SHP77 treated with DMSO at 0.1 percent for 48 hours (cell line): ENCODE measurements at places on chromosomes 1 and 21.

- DNase-seq: no peak
Observed at GRCh38 chr1:80375109-80375508, 1368.6 kb upstream of the ADGRL4 start.

DNA sequence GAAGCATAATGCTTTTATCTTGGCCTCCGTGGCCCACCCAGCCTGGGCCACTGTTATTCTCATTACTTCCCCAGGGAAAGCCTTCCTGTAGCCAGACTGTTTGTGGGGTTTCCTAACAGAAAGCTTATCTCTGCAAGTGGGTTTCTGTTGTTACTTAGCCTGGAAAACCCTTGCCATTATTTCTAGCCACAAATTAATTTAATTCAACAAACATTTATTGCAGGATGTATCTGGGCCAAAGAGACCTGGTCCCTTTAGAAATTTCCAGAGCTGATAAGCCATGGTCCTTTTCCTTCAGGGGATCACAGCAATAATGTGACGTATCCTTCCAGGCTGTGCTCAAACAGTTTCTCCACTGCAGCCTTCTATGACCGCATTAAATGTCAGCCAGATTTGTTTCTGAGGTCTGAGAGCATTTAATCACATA, 20.9 kb downstream of the TNN start:
- DNase-seq: no peak

DNA sequence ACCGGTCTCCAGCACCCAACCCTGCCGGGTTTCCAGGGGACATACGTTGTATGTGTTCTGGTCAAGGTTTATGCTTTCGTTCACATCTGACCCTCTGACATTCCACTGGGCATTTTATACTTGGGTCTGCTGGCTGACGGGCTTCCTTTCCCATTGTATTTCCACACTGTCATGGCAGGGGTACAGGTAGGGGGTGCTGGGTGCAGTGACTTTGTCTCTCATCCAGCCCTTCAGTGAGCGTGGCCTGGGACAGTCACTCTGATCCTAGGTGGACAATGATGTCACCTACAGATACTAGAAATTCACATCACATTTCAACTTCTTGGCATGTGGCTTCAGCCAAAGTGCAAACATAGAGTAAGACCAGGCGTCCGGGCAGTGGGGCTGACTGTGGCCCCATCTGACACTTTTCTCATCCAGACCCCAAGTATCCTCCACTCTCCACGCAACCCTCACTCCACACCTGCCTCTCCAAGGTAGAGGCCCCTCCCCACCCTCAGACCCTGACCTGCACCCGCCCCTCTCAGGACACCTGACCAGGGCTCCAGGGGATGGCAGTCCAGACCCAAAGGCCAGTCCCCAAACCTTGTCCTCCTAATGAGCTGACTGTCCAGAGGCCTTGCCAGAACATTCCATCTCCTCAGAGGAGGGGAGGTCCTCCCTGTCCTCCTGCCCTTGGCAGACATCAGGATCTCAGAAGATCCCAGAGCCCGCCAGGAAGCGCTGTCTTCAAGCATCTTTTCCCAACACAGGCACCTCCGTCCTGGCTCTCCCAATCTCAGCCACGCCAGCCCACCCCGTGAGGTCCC, 743 bp upstream of the KRTAP10-10 start:
- DNase-seq: no peak

GRCh38 chr1:8693107-8693506, 124.3 kb downstream of the RERE start:
- DNase-seq: no peak

DNA sequence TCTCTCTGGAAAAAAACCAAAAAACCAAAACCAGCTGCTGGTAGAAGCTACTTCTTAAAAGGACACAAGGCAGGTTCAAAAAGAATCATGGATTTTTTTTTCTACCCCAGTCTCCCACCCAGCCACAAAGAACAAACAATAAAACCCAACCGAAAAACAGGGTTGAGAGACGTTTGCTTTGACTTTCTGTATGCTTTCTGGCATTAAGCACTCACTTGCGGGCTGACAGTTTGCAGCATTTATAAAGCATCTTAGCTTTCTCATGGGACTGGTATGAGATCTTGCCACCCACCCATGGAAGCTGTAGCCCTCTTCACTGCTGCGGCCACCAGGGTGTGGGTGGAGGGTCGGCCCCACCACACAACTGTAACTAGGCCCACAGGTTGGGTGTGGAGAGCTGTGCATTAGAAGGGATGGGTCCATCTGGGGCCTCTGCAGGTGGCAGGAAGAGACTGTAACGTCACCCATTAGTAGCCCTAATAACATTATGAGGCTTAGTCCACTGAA, 165.7 kb downstream of the RHOU start:
- no peak for DNase-seq

DNA sequence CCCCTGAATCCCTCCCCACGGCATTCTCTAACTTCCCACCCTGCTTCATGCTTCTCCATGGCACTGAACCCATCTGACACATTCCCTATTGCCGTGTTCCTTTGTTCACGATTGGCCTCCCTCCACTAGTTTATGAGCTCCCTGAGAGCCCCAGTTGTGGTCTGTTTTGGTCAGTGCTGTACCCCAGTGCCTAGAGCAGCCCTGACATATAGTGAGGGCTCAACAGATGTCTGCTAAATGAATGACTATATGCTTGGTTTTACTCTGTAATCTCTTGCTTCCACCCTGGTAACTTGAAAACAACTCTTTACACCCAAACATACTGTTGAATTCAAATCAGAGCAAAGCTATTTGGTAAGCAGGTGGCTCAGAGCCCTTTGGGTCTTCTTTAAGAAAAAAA, 171.1 kb upstream of the EDN2 start:
- DNase-seq: no peak

DNA sequence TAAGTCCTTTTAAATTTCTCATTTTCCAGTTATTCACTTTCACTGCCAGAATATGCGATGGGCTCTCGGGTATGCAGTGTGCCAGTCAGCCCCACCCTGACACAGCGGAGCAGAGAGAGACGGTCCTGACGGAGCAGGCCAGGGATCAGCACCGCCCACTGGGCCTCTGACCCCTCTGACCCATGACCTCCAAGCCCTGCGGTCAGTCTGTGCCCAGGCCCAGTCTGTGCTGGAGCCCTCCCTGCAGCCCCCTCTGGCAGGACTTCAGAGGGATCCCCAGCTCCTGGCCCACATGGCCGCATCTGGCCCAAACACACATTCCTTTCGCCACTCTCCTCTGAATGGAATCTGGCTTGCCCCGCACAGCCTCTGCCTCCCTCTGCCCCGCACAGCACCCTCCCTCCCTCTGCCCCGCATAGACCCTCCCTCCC, 43.4 kb upstream of the COL6A2 start:
- no peak for DNase-seq

GRCh38 chr1:29948581-29948980, 712.3 kb downstream of the PTPRU start:
- DNase-seq: no peak

DNA sequence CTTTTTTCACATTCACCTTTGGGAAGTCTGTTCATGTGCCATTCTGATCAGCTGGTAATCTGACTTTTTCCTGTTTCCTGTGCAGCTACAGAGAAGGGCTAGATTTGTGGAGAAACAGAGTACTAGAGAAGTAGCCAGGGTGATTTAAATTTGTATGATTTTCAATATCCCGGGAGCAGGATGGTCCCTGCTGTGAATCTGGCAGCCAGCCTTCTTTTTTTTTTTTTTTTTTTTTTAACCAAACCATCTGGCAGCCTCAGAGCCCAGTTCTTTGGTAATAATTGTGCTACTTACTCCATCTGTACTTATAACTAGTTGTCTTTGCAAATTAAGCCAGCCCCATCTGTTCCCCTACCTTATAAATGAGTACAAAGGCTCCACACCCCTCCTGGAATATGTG, 248.6 kb upstream of the DEPDC1 start:
- no peak for DNase-seq

GRCh38 chr1:232438476-232438875, 191.5 kb downstream of the SIPA1L2 start:
- no peak for DNase-seq

GRCh38 chr1:89285745-89286380, 13.2 kb upstream of the GBP5 start:
- no peak for DNase-seq

- no peak for DNase-seq
Observed at GRCh38 chr1:53511323-53511932, 52.2 kb downstream of the DMRTB1 start.

DNA sequence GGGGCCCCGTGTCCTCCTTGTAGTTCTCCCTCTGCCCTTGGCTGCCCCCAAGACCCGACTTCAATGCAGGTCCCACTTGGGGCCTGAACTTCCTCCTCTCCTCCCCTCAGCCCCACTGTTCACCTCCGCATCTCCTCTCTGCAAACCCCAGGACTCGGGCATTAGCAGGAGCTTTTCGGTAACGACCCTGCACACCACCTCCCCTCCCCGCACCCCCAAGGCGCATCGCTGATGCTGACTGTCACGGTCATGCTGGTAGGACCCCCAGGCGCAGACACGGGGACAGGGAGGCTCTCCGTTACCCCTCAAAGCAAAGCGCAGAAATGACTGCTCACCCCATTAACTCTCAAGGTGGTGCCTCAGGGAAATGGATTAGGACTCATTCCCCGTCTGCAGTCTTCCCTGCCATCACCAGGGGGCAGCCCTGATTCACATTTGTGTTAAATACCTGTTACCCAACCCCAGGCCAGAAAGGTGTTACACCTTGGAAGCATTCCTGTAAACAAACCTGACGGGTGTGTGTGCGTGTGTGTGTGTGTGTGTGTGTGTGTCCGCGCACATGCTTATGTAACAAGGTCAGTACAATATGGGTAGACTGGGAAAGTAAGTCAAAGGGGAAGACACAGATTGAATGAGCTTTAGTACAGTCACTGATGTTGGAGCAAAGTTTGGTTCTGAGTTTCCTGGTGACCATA, 6.4 kb upstream of the GUCA2B start:
- peak; percentile 6 for DNase-seq

GRCh38 chr1:42736571-42737200, 3.4 kb downstream of the CLDN19 start:
- no peak for DNase-seq

DNA sequence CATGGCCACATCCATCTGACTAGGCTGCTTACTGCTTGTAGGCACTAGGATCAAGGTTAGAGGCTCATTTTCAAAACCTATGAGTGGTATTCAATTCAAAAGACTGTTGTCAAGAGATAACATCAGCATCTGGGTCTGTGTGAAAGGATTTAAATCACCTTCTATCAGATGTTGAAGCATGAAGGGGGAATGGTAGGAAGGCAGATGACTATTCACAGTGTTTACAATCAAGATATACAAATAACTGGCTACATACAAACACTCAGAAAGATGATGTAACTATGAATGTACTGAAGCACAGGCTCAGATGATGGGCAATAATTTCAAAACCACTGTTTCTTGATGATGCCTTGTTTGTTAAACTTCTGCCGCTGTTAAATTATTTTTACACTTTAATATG, 249.2 kb downstream of the SLC45A1 start:
- no peak for DNase-seq

GRCh38 chr1:232835166-232835565, 29.9 kb downstream of the MAP10 start:
- DNase-seq: no peak

DNA sequence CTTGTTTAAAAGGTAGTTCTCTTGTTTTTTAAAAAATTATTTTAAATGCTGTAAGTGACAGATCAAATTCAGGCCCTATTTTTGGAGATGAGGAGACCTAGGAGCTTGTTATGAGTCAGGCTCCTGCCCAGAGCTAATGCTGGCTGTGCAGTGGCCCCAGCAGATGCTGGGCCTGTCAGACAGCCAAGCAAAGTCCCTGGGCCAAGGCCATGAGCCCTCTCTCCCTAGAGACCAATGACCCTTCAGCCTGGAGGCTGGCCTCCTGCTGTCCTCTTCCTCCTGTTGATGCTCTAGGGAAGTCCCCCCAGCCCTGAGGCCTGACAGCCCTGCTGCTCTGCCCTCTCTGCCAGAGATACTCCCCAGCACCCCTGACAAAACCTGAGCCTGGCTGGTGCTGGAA, 128.1 kb upstream of the CTTNBP2NL start:
- DNase-seq: no peak

DNA sequence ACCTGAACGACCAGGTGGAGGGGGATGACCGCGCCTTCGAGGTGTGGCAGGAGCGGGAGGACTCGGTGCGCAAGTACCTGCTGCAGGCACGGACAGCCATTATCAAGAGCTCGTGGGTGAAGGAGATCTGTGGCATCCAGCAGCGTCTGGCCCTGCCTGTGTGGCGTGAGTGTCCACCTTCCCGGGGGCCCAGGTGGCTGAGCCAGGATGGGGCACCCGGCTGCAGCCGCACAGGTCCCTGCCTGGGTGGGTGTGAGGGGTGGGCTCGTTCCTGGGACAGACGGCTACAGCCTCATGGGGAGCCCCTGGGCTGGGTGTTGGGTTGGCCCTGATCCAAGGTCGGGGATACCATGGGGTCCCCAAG, 65.2 kb downstream of the TRIM11 start:
- no peak for DNase-seq

DNA sequence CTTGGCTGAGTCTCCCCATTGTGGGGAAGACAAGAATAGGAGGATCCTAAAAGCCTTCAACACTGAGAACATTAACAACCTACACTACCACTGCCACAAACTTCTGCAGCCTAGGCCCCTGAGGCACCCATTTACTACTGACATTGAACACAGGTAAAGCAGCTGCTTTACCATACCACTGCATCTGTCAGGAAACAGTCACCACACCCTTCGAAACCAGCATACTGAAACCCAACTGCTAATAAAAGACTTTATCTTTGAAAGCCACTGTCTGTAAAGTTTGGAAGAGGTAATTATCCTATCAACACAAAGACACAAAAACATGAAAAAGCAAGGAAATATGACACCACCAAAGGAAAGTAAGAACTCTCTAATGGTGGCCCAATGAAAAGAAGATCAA, 7.4 kb downstream of the IFNAR1 start:
- no peak for DNase-seq

GRCh38 chr1:243718893-243719292, 131.2 kb downstream of the AKT3 start:
- DNase-seq: no peak

DNA sequence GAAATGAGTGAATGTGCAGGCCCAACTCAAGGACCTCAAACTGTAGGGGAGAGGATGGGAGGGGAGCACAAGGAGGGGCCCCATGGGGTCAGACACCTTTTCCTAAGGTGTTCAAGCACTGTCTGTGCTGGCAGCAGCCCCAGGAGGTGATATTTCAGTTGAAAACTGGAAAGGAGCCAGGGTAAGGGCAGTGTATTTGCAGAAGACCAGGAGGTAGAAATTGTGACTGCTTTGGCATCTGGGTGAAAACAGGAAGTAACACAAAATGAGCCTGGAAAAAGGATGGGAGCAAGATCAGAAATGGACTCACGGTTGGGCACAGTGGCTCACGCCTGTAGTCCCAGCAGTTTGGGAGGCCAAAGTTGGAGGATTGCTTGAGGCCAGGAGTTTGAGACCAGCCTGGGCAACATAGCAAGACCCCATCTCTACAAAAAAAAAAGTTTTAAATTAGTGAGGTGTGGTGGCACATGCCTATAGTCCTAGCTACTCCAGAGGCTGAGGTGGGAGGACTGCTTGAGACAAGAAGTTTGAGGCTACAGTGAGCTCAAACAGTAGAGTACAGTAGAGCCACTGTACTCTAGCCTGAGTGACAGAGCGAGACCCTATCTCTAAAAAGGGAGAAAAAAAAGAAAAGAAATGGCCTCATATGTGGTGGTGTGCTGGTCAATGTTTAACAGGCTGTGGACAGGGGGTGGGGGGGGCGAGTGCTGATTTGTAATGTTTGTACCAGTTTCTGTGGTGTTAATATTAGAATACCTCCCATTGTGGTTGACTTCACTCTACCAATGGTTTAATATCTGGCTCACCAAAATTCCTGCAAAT, 76.2 kb upstream of the ANGPTL1 start:
- DNase-seq: no peak

GRCh38 chr1:209797978-209798639, 7.8 kb downstream of the IRF6 start:
- DNase-seq: no peak
